ENCODE measurements at places on chromosomes 5 and 9.

DNA sequence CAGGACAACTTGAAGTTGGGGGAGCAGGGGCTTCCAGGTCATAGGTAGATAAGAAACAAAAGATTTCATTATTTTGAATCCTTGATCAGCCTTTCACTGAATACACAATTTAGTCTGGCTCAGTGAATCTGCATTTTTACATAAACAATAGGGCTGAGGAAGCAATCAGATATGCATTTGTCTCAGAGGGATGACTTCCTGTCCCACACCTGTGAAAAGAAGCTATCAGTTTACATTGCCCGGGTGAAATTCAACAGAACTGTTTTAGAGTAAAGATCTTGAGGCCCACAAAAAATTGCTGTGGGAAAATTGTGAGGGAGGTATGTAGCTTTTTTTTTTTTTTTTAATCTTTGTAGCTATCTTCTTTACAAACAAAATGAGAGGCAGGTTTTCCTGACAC is 38.3 kb downstream of the DNAJB5 start:
- DNase-seq, result no peak

DNA sequence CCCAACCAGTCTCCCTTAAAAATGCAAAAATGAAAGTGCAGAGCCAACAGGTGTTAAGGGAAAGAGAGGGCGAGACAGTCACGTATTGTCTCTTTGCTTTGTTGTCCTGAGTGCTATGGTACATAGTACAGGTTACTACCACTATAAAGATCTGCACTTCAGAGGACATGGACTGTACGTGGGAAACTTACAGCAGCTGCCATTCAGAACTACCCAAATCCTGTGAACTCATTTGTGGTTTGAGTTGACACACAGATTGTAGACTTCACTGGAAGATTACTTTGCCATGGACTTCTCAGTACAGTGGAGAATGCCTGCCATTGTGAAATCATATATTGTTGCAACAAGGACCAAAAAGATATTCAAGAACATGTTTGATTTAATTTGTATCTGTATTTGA is 34.8 kb downstream of the FBXO38 start:
- DNase-seq, result no peak

DNA sequence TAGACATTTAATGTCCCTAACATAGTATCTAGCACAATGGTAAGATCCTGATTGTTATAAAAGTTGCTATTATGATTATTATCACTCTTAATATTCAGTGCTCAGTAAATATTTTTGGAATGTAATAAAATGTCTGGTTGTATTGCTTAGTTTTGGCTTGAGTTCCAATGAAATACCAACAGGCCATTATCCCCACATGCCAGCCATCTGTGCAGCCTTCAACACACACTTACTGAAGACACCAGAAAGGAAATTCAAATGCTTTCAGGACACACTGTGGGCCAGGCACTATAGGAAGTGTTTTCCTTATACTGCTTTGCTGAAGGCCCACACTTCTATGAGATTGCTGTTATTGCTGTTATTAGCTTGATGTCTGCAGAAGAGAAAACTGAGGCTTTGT is 157.5 kb downstream of the TRIM32 start:
- DNase-seq, result peak; percentile 10

GRCh38 chr5:76831110-76831452 is 12.3 kb downstream of the F2RL1 start:
- DNase-seq, result no peak

- no peak for DNase-seq
These were observed 10.6 kb downstream of the CDKN2A start for GRCh38 chr9:21983561-21983935.

DNA sequence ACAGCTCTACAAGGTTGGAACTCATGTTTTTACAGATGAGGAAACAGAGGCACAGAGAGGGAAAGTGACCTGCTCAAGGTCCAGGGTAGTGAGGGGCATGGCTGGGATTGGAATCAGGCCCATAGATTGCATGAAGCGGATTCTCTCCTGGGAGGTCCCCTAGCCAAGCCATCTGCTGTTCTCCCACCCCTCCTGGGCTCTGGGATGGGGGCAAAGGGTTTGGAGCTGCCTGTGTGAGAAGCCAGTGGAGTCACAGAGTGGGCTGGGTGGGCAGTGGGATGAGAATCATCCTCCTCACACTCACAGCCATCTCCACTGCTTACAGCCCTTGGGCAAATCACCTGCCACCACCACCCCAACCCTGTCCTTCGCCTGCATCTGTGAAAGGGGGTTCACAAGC is 38.6 kb upstream of the PSD2 start:
- no peak for DNase-seq

DNA sequence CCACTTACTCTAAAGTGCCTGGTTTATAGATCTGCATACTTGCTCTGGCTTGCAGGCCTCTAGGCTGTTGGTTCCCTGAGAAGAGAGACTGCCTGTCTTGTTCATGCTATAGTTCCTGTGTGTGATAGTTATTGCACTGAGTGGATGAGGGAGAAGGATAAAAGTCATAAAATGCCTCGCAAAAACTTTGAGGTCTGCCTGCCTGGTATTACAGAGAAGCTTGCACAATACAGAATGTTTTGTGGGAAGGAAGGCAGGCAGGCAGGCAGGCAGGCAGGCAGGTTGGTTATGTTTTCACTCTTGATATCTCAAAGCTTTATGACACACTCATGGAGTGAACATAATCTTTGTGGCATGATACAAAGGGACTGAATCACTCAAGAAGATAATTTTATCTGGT is 287.1 kb downstream of the SLIT3 start:
- DNase-seq, result no peak

- DNase-seq, result peak; percentile 8
These were observed 226.8 kb upstream of the ATP10B start for GRCh38 chr5:161078793-161079192.

GRCh38 chr5:139574641-139575312 is 13.6 kb downstream of the UBE2D2 start:
- DNase-seq, result peak; percentile 42

- no peak for DNase-seq
These were observed 25.7 kb downstream of the CEP72 start for GRCh38 chr5:637581-638450.

DNA sequence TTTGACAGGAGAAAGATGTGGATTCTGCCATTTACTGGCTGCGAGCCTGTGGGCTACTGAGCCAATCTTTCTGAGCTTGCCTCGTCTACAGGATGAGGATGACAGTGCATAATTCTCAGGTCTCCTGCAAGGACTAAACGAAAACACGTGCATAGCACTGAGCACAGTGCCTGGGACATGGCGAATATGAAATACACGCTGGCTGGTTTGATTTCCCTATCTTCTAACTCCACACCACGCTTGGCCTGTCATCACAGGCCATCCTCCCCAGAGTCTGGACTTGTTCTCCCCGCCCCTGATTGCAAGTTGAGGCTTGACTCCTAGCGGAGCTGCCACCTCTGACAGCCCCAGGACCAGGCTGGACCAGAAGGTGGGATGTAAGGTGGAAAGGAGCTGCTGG is 37.9 kb downstream of the ARPC5L start:
- DNase-seq, result no peak

GRCh38 chr5:109563739-109564138 is 126.0 kb upstream of the MAN2A1 start:
- DNase-seq, result no peak

DNA sequence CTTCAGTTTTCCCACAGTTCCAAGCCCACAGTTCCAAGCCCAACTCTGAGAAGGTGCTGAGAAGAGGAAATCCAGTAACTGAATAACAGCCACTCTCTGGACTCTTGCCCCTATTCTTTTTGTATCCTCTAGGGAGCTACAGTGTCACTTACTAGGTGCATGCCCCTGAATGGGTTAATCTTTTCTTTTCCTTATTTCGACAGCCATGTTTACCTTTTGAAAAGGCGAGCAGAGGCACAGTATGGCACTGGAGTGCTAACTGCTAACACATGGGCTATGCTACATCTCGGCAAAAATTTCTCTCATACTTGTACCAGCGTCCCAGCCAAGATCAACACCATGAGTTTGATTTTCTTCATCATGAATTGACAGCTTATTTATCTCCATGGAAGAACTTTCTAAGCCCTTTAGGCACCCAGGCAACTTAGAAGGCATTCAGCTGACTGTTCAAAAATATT is 222.6 kb downstream of the EBF1 start:
- no peak for DNase-seq

DNA sequence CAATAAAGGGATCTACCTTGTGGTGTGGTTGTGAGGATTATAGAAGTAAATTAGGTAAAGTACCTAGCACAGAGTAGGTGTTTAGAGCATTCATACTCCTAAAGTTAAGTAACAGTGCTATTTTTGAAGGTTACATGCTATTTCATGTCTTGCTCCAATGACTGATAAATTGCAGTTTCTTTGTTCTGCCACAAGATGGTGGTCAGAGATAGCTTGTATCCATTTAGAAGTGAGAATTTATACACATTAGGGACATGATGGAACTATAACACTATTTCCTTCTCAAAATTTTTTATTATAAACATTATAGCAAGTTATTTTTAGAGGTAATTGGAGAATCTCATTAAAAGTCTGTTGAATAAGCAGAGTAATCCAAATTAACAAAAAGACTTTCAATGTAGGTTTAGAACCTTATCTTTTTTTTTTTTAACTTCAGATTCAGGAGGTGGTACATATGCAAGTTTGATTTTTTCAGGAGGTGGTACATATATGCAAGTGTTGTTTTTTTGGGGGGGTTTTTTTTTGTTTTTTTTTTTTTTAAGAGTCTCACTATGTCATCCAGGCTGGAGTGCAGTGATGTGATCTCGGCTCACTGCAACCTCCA is 17.1 kb downstream of the MTREX start:
- DNase-seq, result peak; percentile 22

DNA sequence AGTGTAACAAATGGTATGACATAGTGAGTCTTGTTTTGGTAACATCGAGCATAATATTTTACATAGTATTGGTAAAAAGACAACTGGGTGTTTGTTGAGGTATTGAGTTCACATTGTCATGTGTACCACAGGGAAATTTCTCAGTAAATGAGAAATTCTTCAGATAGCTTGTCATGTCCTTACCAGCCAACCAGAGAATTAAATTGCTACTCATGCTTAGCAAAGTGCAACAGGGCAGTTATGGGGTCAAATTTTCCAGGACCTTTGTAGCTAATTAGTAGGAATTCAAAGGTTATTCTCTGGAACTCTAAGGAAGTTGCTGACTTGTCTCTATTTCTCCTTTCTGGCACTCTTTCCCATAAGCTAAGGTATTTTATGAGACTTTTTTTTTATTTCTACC is 595.7 kb downstream of the EFNA5 start:
- DNase-seq, result no peak

DNA sequence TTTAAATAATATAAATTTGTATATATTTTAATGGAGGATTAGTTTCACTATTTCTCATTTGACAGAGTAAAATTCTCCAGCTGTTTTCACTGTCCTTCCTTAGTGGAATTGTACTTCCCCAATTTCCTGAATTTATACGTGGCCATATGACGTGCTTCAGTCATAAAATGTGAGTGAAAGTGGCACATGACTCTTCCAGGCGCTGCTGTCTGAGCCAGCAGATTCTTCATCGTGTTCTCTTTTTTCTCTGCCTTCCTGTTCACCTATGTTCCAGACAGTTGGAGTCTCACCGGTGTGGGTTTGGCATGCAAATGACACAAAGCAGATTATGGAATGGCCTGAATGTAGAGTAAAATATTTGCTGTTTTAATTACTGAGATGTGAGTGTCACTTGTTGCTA is 684.1 kb downstream of the SEMA5A start:
- no peak for DNase-seq

- no peak for DNase-seq
These were observed 45.0 kb downstream of the MRPL36 start for GRCh38 chr5:1754531-1755220.

DNA sequence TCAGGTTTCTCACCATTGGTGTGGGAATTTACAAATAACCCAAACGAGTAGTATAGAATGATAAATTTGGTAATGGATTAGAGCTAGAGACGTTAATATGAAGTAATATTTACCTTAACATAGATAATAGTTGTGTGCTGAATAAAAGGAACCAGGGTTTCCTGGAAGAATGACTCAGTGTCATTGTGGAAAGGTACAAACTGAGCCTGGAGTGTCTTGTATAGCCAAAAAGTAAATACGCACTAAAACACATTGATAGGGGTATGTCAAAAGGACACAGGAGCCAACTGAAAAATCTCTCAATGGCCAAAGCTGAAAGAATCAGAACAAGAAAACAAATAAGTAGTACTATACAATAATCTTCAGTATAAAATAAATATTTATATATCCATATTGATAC is 363.5 kb downstream of the SLCO4C1 start:
- no peak for DNase-seq

DNA sequence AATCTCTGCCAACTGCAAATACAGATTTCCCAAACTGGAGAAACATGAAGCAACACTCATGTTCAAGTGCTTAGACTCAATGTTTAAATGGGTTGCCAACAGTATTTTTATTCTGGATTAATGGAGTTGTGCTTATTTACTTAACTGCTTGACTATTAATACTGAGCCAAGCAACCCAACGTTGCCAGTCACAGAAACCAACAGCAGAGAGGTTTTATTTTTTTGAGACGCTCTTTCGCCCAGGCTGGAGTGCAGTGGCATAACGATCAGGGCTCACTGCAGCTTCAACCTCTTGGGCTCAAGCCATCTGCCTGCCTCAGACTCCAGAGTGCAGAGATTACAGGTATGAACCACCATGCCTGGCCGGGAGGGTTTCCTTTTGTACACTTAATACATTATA is 8.5 kb upstream of the TMEM268 start:
- DNase-seq, result no peak

GRCh38 chr5:120252839-120253238 is 211.3 kb upstream of the PRR16 start:
- DNase-seq, result peak; percentile 5

DNA sequence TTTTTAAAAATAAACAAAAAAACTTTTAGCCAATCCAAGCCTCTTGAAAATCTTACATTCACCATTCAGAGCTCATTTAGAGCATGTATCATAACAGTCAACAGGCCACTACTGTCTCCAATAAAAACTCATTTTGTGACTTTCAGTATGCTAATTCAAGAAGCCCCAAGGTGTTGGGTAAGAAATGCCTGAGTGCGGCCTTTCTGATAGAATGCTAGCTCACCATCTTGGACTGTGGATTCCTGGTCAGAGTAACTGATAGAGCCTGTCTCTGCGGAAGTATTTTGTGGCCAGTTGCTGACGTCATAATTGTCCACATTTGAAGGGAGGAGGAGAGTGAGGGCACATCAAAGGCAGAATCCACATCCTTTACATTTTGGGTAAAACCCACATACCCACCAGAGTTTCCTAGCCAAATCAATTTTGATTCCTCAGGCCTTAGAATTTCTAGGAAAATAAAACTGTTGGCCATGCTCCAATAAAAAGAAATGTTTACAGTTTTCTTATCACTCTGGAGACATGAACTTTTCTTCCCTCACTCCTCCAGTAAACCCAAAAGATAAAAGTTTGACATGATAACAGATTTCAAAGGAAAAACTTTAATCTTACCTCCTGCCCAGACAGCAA is 41.1 kb upstream of the ERCC6L2 start:
- DNase-seq, result no peak

- no peak for DNase-seq
These were observed 54.5 kb upstream of the KCNMB1 start for GRCh38 chr5:170443624-170444023.
